Foreskin keratinocyte (primary cell): ENCODE measurements at places on chromosomes 2 and 18.
A peak's percentile ranks its signal among the peaks of the same experiment; 100 is the strongest.

GRCh38 chr2:86671337-86671981 is 47.8 kb upstream of the RNF103 start:
- DNase-seq = no peak

- DNase-seq = no peak
Observed at GRCh38 chr2:160292225-160292624, 92.2 kb upstream of the ITGB6 start.

DNA sequence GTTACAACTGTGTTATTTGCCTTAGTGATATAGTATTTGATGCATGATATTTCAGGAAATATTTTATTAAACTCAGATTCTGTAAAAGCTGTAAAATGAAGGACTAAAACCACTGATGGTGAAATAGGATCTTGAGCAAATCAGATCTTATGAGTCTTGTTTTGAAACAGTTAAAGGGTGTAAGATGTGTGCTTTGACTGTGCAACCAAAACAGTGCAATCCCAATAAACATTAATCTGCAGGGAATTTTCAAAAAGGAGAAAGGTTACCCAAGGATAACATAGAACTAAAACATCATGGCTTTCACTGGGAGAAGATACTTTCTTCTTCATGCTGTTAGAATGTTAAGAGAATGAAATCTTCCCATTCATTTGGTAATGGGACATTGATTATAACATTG is 378.7 kb downstream of the PARD3B start:
- no peak for DNase-seq

GRCh38 chr18:10421859-10422258 is 32.6 kb upstream of the APCDD1 start:
- DNase-seq = peak; percentile 84

DNA sequence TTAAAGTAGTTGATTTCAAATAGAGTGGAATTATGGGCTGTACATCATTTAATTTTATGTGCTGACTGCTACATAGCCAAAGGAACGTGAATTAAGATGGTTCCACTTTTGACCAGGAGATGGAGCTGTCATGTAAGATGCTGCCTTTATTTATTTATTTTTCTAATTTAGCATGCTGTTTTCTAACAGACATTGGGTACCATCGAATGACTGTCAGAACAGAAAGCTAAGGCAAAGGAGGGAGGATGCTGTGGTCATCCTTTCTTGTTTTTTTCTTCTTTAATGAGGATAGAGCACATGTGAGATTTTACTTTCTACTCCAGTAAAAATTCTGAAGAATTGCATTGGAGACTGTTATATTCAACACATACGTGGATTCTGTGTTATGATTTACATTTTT is at the start of gene SCN2A:
TSS of gene SCN2A (plus strand) at position 185 of the 400 bp plus-strand sequence. CDS start 56,410 bp downstream, outside the sequence.
- peak; percentile 7 for DNase-seq

DNA sequence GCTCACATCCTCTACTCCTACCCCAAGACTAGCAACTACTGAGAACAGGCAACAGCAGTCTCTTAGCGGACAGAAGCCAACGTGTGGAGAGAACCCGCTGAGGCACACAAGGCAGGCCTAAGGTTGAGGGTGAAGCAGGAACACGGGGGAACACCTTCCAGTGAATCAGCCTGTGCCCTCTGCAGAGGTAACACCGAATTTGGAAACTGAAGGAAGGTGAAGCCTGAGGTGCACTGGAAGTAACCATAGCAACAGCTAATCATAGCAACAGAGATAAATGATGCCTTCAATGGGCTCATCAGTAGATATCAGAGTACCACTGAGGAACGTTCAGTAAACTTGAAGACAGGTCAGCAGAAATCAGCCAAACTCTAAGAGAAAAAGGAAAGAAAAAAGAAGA is 43.3 kb downstream of the OSBPL1A start:
- no peak for DNase-seq

DNA sequence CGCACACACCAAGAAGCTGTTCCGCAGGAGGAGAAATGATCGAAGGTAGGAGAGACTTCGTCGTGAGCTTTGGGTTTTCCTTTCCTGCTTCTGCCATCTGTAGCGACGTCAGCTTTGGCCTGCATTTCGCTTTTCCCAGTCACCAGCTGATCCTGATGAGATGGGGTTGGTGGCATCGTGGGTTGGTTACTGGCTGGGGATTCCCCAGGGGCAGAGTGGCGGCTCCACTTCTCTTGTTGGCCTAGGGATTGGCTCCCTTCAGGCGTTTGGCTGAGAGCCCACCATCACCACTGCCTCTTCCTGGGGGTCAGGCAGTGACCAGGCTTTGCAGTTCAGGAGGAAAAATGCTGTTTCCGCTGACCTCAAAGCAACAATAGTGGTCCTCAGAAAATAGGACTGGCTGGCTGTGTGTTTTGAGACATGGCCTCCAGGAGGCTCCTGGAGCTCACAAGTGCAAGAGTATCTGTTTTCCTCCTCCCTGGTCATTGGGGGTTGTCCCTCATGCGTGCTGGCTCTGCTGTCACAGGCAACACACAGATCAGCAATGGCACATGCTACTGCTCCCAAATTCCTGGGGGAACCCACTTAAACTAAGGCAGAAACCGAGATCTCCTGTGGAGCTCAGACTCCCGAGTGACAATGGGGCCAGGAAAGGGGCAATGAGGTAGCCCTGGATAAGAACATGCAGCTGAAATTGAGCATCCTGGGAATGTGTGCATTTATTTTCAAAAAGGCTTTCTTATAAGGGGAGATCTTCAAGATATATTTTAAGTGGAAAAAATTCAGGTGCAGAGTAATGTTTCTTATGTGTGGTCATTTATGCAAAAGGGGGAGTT is 173.0 kb downstream of the CTIF start:
- no peak for DNase-seq
